ENCODE measurements at places on chromosomes 5 and 9. TPM values are rescaled to one million over a fixed set of nuclear protein-coding genes. Genes with fewer than 3 reads are reported as not detected.
A peak's percentile ranks its signal among the peaks of the same experiment; 100 is the strongest.

DNA sequence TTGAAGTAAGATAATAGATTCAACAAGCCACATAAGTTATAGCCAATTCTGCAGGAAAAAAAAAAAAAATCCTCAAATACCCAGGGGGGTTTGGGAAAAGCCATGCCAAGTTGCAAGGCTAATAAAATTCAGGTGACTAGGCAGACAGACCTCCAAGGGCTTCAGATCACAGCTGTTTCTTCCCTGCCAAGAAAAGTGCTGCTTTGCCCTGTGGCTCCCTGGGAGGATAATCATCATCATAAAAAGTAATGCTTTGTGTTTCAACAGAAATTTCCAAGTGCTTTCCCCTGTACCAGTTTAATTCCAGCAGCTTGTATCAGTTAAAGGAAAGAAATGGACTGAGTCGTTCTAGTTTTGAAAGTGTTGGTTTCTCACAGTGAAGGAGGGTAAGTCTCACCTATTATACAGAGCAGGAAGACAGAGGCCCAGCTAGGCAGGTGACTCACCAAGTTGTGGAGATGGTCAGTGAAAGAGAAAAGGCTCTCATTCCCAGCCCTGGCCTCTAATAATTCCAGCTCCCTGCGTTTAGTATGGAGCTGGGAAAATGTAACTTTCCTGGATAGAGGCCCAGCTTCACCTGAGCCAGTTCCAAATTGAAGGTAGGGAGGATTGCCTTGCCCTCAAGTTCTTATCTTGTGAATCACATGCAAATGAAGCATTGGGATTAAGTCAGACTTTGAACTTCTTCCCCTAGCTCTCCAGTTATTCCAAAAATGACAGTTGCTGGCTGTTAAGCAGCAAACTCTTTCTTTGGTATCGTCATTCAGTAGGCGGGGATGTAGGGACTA is 263.4 kb downstream of the GRIA1 start:
- no peak for DNase-seq

DNA sequence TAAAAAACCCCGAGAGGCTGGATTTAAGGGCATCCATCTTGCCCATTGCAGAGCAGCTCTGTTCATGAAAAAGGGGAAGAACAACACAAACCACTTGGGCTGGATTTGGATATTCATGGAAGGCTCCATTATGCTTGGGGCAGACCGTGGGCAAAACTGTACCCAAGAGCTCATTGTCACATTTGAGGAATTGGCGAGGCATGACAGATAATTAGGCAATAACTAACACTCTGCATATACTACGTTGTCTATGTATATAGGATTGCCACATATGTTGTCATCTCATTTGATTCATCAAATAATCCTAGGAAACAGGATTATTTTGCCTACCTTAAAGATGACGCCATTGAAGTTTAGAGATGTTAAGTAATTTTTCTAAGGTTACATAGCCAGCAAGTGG is 255.4 kb downstream of the SMARCA2 start:
- DNase-seq = no peak

DNA sequence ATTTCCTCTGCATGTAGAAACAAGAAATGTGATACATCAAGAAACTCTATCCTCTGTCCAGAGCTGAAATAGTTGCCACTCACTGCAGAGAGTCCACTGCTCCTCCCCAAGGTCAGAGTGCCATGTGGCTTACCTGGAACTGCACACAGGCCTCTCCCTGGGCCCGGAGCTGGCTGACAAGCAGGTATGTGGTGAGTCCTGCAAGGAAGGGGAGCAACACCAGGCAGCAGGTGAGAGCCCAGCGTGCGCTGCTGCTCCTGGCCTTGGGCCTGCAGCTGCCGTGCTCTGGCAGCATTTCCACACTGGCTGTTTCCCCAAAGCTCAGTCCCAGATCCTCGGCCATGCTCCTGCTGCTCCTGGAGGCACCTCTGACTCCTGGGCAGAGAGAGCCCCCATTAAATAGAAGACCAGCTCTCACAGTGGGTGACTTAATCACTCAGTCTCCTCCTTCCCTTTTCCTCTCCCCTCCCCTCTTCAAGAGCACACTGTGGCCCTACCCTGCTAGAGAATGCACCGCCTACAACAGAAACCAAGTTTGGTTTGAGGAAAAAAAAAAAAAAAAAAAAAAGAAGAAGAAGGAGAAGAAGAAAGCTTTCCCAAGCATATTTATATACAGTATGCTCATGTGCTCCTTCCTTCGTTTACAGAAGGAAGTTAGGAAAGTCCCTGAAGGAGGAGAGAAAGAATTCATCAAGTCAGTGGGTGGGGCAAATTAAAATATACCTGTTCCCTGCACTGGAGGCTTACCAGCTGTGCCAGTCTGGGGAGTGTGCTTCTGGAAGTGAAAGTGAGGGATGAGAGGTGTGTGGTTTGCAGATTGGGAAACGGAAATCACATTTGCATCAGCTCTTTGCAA is at the start of gene TNFSF15:
Gene TNFSF15, minus strand, starts transcription at position 370 of the 856 bp plus-strand sequence. Its CDS starts 27 bp downstream, at position 343.
- peak; percentile 63 for DNase-seq

DNA sequence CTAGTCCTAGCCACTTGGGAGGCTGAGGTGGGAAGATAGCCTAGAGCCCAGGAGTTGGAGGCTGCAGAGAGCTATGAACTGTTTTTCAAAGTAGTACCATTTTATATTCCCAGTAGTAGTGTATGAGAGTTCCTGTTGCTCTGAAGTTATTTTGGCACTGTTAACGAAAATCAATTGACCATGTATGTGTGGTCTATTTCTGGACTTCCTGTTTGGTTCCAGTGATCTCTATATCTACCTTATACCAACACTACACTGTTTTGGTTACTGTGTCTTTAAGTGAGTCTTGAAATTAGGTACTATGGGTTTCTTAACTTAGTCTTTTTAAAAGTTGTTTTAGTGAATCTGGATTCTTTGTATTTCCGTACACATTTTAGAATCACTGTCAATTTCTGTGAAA is 13.6 kb downstream of the SLF1 start:
- DNase-seq = no peak

- no peak for DNase-seq
These were observed 39.0 kb upstream of the DMXL1 start for GRCh38 chr5:119031905-119032304.

GRCh38 chr5:134111741-134112647 is 2.5 kb upstream of the TCF7 start:
- DNase-seq = no peak

DNA sequence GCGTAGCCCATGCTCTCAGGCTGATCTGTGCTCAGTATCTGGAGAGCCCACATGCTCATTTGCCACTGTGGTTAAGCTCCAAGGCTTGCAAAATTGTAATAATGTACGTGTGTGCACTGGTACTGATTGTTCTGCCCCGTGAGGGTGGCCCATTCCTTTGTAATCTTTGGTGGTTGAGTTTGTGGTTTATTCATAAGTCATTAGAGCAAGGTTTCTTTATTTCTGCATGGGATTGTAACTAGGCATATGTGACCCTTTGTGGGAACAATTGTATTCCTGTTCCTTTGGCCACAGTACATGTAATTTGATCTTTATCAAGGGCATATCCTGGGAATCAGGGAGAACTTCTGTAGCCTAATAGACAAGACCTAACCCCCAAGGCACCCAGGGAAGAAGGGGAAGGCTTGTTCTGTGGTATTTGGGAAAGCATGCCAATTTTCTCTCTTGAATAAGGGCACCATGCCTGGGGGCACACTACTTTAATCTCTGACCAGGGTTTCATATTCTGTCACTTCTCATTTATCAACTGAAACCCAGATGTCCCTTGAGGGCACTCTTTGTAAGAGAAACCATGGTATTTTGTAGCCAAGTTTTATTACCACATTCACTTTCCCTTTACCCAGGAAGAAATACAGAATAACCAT is 74.6 kb downstream of the NPR3 start:
- no peak for DNase-seq

DNA sequence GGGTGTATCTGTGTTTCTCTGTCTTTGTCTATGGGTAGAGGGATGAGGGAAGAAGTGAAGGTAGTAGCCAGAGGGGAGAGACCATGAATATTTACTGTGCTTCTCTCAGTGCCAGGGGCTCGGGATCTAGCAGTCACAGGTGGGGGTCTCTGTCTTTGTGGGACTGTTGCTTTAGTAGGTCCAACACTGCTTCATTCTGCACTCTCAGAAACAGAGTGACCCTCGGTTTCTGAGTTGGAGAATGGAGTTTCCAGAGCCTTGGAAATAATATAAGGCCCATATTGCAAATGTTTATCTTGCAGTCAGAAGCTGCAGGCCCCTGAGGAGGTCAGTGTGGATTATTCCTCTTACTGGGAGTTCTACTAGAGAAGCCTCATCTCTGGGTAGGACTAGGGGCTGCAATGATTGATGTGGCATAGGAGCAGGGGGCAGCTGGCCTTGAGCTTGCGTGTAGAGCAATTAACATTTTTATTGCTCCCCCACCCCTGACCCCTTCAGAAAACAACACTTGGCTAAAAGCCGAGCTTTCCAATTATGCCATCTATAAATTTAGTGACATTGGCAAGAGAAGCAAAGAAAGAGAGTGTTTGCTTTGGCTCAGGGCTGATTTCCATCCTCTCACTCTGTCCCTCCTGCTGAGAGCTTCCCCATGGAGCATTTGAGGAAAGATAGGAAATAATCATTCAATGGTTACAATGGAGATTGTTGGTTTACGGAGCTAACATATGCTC is 55.0 kb upstream of the TRPC7 start:
- DNase-seq = no peak

- DNase-seq = peak; percentile 50
These were observed 167.2 kb downstream of the CACNA1B start for GRCh38 chr9:138044485-138045383.

DNA sequence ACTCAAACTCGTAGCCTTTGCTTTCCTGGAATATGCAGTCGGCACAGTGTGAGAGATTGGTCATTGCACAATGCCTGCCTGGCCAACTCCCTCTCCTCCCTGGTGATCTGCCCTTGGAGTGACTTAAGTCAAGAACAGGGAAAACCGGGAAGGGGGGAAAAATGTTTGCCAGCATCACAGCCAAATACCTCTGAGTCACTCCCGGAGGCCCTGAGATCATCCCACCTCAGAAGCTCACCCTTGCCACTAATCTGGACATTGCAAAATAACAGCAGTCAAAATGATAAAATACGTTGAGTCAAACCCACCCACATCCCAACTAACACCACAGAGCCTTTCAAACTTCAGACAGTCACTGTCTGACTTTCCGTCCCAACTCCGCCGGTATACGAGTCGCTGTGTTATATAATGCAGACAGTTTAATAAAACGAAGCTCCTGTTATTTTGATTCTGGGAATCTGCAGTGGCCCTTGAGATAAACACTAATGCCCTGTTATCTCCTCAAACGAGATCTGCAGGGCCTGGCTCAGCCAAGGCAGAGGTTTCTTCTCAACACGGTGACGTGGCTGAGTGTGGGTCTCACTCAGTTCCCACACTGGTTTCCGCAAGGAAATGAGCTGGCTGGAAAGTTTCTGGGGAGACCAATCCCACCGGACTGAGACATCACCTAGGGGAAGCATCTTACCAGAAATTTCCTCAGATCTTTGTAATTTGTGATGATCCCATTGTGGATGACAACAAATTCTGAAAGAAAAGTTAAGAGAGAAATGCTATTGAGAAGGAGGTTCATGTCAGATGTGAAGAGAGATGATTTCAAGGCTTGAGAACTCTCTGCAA is 22.1 kb downstream of the GFPT2 start:
- peak; percentile 94 for DNase-seq

DNA sequence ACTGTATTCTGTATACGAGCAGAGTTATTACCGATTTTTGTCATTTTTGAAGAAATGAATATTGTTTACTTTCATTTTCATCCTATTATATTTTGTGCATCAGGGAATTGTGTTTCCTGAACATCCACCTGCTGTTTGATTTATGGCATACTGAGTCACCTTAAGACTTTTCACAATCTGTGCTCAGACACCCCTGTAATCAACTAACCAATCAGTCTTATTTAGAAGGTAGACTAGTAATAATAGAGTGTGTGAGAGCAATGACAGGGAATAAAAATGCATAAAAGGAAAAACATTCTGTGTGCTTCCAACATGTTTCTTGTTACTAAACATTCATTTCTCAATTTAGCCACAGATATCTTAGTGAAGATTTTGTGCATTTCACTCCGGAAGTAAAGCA is 1413.6 kb upstream of the ACO1 start:
- DNase-seq = no peak

GRCh38 chr5:147968855-147969254 is 62.5 kb upstream of the C5orf46 start:
- no peak for DNase-seq

DNA sequence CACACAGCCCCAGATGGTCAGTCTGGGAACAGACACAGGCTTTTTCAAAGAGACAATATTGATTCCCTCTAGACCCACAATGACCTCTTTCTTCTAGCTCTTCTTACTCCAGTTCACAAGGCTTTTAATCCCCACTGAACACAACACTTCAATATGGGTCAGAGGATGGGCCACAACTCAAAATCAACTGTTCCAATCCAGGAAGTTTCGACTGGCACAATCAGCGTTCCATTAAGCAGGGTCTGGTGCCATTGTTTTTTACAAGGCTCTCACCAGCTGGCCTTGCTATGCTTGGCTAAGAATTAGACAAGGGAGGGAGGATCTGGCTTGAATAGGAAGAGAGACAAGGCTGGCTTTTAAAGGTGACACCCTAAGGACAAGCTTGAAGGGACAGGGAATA is 199.4 kb upstream of the SLC24A2 start:
- no peak for DNase-seq

DNA sequence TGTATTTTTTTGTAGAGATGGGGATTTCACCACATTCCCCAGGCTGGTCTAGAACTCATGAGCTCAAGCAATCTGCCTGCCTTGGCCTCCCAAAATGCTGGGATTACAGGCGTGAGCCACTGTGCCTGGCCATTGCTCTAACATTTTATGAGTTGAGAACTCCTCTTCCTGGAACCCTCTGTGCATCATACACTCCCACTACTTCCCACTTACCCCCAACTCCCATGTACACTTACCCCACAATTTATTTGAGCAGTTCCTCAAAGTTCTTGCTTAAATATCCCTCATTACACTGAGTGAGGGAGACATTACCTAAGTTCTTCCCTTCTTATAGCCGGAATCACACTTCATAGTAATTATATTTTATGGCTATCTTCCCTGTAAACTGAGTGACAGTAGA is 42.9 kb upstream of the GALNT10 start:
- no peak for DNase-seq

GRCh38 chr9:112556497-112557442 is 70.1 kb downstream of the KIAA1958 start:
- no peak for DNase-seq

GRCh38 chr5:53568871-53569270 is 8.4 kb downstream of the NDUFS4 start:
- DNase-seq = no peak

DNA sequence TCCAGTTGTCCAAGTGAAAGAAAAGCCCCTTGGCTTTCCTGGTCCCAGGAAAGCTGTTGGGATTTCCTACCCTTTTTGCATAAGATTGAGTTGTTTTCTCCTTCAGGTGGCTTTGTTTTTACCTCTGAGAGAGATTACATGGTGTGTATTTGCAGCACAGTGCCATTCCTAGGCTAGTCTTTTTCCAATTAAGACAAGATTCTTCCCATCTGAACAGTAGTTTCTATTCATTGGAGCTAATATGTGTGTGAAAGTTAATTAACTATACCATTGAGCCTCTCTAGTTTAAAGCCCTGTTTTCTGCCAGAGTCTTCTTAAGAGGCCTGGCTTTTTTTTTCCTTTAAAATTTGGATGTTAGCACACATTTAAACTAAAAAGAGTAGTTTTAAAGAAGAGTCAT is 20.1 kb downstream of the MSANTD3 start:
- no peak for DNase-seq

The NTRK2 gene
- total RNA-seq = 1.4 TPM

The DNAH5 gene
- total RNA-seq = under 0.01 TPM

The DMRT2 gene
- total RNA-seq = 0.36 TPM

The PCDHGA1 gene
- 1.4 TPM for total RNA-seq

The TUSC1 gene
- total RNA-seq = 25.5 TPM

The PDCD1LG2 gene
- 2.5 TPM for total RNA-seq

The AMBP gene
- total RNA-seq = not detected
